ENCODE measurements at places on chromosomes 13 and 19.

DNA sequence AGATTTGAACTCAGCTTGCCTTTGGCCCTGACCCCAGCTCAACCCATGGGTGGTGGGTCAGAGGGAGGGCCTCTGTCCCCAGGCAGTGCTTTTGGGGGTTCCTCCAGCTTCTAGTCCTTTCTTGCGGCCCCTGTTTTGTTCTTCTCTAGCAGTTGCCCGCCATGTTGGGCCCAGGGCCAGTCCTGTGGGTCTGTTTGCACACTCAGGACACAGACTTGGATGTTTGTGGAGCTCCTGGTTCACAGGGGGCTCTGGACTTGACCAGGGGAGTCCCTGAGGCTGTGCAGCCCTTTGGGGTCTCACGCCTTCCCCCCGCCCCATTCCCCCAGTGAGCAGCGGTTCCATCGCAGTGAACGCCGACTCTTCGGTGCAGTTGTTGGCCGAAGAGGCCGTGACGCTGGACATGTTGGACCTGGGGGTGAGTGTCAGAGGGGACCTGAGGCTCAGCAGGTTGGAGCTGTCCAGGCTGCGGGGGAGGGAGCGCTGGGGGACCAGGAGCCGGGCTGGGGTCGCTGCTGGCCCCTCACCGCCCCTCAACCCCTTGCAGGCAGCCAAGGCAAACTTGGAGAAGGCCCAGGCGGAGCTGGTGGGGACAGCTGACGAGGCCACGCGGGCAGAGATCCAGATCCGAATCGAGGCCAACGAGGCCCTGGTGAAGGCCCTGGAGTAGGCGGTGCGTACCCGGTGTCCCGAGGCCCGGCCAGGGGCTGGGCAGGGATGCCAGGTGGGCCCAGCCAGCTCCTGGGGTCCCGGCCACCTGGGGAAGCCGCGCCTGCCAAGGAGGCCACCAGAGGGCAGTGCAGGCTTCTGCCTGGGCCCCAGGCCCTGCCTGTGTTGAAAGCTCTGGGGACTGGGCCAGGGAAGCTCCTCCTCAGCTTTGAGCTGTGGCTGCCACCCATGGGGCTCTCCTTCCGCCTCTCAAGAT is 2.5 kb downstream of the ATP5F1D start:
- peak; percentile 83 for DNase-seq

- no peak for DNase-seq
These were observed 7.0 kb upstream of the LSM14A start for GRCh38 chr19:34165295-34165738.

- DNase-seq, result no peak
These were observed 625 bp downstream of the F2RL3 start for GRCh38 chr19:16889366-16889882.

- DNase-seq, result no peak
These were observed 10.7 kb downstream of the ANO8 start for GRCh38 chr19:17323964-17324332.

- DNase-seq, result no peak
These were observed 135.0 kb downstream of the DLEU7 start for GRCh38 chr13:50708461-50708860.

- DNase-seq, result no peak
These were observed 880 bp upstream of the C19orf12 start for GRCh38 chr19:29715701-29716581.

DNA sequence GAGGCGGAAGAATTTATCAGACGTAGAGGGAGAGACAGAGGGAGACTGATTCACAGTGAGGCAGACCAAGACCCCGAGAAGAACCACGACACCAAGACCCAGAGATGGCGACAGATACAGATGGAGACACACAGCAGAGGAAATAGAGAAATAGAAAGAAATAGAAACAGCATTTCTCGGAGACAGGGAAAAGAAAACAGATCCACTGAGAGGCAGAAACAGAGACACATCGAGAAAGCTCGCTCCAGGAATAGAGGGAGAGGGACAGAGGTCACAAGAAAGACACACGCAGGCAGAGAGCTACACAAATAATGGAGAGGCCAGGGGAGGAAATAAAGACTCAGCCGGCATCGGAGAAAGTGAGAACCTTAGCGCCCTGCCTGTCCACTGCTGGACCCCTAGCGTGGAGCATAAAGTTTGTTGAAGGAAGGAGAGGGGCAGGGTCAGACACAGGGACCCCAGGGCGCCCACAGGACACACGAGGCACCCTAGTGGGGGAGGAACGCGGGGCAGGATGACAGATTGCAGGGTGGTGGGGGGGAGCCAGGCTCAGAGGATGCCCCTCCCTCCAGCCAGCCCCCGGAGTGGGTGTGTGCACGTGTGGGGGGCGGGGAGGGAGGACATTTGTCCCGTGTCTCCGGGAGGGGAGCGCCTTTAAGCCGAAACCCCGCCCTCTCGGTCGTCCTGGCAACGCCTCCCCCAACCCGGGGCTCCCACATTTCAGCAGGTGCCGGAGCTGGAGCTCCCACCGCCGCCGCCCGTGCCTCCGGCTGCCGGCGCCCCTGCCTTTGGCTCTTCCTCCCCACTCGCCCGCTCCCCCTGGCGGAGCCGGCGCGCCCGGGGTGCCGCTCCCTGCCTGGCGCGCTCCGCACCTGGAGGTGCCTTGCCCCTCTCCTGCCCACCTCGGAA is at the start of gene PRKCG:
PRKCG (plus strand) TSS at position 716 of the 909 bp plus-strand sequence. CDS start 298 bp downstream, outside the sequence.
- no peak for DNase-seq

GRCh38 chr19:14985133-14985532 is 5.5 kb upstream of the SLC1A6 start:
- DNase-seq, result no peak

DNA sequence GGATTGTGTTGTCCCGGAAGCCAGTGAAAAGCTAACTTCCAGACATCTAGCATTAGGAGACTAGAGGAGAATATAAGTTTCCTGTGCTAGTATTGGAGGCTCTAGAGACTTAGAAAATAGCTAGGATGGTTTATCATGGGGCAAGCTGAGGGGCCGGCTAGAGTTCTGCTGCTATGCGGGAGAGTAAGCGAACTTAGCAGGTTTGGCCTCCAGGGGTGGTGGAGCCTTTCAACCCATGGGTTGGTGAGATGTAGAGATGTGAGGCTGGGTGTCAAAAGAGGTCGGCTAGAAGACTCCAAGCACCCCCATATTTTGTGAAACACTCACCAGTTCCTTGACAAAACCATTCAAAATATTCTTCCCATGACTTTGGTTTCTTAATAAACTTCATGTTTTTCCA is 4.4 kb downstream of the SULT2A1 start:
- no peak for DNase-seq

DNA sequence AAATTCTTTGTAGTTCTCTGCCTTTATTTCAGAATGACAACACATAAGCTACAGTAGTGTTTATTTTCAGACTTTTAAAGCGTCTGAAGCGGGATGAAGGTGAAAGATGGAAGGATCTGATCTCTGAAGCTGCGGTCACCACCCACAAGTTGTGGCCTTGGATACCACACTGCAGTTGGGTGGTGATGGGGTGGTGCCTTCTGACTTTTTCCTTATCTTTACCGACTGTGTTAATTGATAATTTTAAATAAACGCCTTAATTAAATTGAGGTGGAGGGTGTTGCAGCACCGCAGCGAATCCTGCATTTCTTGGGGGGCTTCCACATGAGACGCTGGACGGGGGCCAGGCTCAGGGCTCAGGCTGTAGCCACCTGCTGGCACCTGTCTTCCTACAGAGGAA is 1.3 kb downstream of the TFDP1 start:
- DNase-seq, result no peak

- DNase-seq, result no peak
These were observed 14.4 kb downstream of the CCDC124 start for GRCh38 chr19:17946965-17947784.

- peak; percentile 46 for DNase-seq
These were observed 130.3 kb upstream of the LSM14A start for GRCh38 chr19:34041925-34042521.

- no peak for DNase-seq
These were observed 10.2 kb downstream of the C19orf25 start for GRCh38 chr19:1468821-1469254.

DNA sequence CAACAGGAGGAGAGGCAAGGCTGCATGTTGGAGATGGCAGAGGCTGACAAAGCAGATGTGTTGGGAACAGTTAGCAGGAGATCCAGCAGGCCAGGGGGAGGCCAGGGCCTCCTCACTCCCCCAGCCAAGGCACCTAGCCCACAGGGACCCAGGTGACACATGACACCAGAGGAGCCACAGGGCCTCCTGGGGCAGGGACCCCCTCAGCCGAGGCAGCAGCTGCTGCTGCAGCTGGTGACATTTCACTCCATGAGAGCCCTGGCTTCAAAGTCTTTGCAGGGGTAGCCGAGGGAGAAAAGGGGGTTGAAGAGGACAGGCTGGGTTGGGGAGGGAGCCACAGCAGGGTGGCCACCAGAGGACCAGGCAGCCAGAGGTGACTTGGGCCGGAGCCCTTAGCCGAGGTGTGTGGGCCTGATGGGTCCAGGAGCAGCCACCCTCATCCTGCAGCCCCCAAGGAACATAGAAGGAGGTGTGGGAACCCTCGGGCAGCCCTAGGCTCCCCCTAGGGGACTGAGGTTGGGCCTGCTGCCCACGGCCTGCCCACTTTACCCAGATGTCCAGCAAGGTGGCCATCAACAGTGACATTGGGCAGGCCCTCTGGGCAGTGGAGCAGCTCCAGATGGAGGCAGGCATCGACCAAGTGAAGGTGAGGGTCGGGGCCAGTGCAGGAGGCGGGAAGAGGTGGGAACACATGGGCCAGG is at the start of gene GNG14:
GNG14 (plus strand) TSS at position 503 of the 701 bp plus-strand sequence; CDS start at position 554, 51 bp downstream.
- DNase-seq, result no peak

DNA sequence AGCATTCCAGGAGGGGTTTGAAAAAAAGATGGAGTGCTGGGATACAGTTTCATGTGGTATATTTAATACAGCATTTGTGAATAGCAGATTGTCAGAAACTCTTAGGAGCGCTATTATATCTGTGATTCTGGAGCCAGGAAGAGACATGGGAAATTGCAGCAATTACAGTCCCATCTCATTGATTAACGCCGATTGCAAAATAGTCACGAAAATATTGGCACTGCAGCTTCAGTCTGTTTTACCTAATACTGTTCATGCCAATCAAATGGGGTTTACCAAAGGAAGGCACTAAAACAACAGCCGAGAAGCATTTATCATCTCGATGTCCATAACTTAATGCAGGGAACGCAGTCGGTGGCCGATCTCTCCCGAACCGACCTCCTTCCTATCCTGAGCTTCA is 295.8 kb downstream of the TEX29 start:
- DNase-seq, result no peak

DNA sequence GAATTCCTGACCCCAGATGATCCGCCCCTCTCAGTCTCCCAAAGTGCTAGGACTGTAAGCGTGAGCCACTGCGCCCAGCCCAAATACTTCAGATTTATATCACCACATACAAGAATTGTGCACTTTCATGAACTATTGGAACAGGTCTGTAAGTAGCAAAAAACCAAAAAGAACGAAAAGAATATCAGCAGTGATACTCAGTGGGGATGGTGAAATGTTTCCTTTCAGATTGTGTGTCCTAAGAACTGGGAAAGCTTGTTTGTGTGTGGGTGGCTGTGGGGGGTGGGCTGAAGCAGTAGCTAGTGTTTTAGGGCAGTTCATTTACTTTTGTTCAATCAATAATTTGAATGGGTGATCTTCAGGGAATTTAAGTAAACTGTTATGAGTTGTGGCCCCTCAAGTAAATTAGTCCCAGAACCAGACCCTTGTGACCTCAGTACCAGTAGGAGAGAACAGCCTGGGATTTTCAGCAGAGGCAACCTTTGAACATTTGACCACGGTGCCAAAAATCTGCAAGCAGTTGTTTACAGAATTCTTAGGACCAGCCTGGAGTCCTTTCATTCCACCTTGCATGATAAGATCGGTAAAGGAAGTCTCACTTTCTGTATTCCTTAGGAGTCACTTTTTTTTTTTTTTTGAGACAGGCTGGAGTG is 106.6 kb downstream of the LRCH1 start:
- DNase-seq, result no peak

- DNase-seq, result no peak
These were observed 74.8 kb downstream of the DPY19L3 start for GRCh38 chr19:32480321-32480720.

DNA sequence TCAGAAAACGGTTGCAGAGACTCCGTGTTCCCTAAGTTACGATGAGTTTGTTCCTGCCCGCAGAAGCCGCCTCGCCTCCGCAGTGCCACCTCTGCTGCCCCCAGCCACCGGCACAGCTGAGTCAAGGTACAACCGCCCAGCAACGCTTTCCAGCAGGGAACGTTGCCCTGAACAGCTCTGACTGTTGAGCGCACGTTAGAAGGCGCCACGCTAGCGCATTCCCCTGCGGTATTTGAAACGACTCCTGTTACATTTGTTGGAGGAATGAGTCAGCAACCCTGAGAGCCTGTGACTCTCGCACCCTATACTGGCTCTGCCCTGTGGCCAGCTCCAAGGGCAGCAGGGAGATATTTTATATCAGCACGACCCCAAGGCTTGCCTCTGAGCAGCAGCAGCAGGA is 302.8 kb downstream of the TEX29 start:
- DNase-seq, result no peak

DNA sequence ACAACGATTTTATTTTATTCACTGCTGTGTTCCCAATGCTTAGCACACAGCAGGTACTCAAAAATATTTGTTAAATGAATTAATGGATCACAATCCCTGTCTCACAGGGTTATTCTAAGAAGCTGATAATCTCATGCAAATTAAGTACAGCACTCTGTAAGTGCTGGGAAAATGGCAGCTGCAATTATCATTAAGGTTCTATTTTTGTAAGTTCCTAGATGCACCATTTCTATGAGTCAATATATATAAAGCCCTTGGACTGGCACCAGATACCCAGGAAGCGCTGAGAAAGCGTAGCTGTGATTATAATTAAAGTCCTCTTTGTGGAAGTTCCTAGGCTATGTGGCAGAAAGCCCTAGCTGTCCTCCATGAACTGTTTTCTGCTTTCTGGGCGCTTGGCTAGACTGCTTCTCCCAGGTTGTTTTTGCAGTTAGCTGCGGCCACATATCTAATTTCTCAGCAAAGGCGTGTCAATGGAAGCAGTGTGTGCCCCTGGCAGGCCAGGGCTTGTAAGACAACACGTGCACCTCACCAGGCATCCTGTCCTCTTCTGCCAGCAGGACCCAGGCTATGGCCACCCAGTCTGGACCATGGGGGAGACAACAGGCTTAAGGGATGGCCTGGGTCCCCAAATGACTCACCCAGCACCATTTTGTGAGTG is 5.2 kb upstream of the SRRM5 start:
- no peak for DNase-seq

GRCh38 chr13:77345150-77345780 is 18.4 kb upstream of the MYCBP2 start:
- no peak for DNase-seq

- DNase-seq, result no peak
These were observed 63.9 kb downstream of the LATS2 start for GRCh38 chr13:20997301-20998161.

GRCh38 chr19:49326165-49326704 is 1.2 kb upstream of the SLC6A16 start:
- DNase-seq, result no peak

GRCh38 chr13:60583911-60584753 is 187.1 kb downstream of the TDRD3 start:
- no peak for DNase-seq

GRCh38 chr13:26604784-26605545 is 47.5 kb downstream of the WASF3 start:
- no peak for DNase-seq

- no peak for DNase-seq
These were observed 1255.9 kb upstream of the MIR17HG start for GRCh38 chr13:90091611-90092010.

- DNase-seq, result no peak
These were observed 4.6 kb downstream of the RBM26 start for GRCh38 chr13:79401259-79402070.

GRCh38 chr19:16376649-16377048 is 52.0 kb downstream of the KLF2 start:
- DNase-seq, result no peak

- DNase-seq, result no peak
These were observed 101.4 kb downstream of the STK24 start for GRCh38 chr13:98475522-98475921.

GRCh38 chr19:48672994-48673393 is at the start of gene NTN5:
Gene NTN5 (minus strand): TSS chr19:48673017. CDS start chr19:48670986, 2,031 bp downstream.
- DNase-seq, result no peak
